ENCODE measurements at places on chromosomes 16 and 17. TPM values are rescaled to one million over a fixed set of nuclear protein-coding genes. Genes with fewer than 3 reads are reported as not detected.

GRCh38 chr17:74373838-74374606 lies 6.7 kb downstream of the GPR142 start:
- DNase-seq: peak; percentile 69

The VMO1 gene
- 0.70 TPM for total RNA-seq

DNA sequence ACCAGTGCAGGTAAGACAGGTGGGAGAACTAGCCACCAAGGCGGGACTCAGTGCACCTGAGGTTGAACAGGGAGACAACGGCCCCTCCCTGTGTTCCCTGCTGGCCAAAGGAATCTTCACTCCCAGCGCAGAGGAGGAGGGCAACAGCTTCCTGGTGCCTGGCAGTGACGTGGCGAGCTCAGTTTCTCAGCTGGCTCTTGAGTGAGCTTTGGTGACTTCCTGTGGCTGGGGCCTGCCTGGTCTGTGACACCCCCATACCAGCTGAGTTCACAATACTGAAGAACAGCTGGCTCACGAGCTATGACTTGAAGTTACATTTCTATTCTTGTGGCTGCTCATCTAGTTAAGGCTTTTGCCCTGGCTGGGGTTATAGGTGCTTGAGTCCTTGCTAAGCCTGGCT lies 26.1 kb downstream of the WNT9B start:
- no peak for DNase-seq

GRCh38 chr17:6577686-6578263 lies 21.4 kb upstream of the PITPNM3 start:
- DNase-seq: no peak

The HSPB9 gene
- 0.11 TPM for total RNA-seq

The ZNF785 gene
- 7.6 TPM for total RNA-seq

Measured in Right ventricle myocardium inferior (tissue), 1 donor.